Adrenal gland (tissue), 19 donors: ENCODE measurements at places on chromosomes 1 and 21. TPM values are rescaled to one million over a fixed set of nuclear protein-coding genes. Genes with fewer than 3 reads are reported as not detected.

The OLFML2B gene
- polyA plus RNA-seq, result 7.2 TPM

The PCSK9 gene
- 0.10 TPM for polyA plus RNA-seq

The SERPINC1 gene
- not detected for polyA plus RNA-seq

The PGBD5 gene
- 1.5 TPM for polyA plus RNA-seq

The MLLT11 gene
- 4.3 TPM for polyA plus RNA-seq

The LRRC71 gene
- 0.20 TPM for polyA plus RNA-seq

DNA sequence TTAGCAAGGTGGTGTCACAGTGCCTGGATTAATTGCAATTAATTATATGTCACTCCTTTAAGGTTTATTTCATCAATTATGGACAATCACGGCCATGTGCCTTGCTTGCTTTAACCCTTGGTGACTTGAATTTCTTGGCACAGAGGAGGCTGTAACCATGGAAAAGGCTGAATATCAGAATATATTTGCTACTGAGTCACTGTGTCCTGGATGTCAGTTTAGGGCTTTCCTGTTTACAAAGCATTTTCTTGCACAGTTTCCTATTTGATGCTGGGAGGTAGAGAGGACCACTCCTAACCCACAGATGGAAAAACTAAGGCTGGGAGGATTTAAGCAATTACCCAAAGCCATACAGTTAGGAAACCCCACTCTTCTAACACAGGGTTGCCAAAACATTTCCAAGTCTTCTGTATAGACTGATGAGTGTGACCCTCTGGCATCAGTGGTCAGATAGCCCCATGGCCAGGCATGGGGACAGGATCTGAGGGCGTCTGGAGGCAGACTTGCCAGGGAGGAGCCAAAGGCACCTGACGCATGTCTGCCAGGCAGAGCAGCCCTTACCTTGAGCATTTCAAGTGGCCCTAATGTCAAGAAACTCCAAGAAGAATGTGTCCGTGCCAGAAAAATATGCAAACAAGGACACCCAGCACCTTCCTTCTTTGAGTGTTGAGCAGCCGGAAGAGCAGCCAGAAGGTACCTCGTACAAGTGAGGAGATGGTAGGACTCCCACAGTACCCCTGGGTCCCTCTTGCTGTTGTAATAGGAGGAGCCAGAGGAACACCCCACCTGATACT lies 34.4 kb downstream of the KCNN3 start:
- no peak for DNase-seq

GRCh38 chr1:174447866-174448530 lies at the start of gene GPR52:
Gene GPR52 (plus strand): TSS chr1:174447964. CDS start chr1:174448112, 148 bp downstream.
- no peak for DNase-seq

- DNase-seq, result no peak
Measured at GRCh38 chr1:31811605-31812004, 4.2 kb downstream of the SPOCD1 start.

DNA sequence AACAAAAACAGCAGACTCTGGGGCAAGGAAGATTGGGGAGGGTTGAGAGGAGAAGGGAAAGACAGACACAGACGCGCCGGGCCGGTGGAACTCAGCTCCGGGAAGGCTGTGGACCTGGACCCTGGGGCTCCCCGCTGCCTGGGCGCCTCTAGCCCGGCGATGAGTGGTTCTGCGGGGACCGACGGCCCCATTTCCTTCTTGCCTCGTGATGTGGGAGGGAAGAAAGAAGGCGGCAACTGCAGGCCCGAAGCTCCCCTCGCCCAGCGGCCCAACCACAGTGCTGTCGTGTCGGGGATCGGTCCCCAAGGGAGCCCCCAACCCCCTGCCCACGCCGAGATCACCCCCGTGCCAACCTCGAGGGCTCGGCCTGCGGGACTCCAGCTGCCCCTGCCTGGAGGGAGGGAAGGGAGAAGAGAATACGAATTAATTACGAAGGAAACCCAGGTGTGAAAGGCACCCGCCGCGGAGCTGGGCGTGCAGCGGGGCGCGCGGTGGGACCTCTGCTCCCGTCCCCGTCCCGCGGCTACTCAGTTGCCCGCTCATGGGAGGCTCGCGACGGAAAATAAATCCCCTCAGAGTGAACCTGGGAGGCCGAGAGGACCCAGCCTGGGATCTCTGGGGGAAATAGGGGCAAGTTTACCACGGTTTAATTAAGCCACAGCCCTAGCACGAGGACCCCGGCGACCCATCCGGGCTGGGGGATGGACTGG lies 7.4 kb downstream of the FOXD3 start:
- DNase-seq, result no peak

GRCh38 chr1:26950602-26951001 lies 9.7 kb downstream of the KDF1 start:
- DNase-seq, result no peak

DNA sequence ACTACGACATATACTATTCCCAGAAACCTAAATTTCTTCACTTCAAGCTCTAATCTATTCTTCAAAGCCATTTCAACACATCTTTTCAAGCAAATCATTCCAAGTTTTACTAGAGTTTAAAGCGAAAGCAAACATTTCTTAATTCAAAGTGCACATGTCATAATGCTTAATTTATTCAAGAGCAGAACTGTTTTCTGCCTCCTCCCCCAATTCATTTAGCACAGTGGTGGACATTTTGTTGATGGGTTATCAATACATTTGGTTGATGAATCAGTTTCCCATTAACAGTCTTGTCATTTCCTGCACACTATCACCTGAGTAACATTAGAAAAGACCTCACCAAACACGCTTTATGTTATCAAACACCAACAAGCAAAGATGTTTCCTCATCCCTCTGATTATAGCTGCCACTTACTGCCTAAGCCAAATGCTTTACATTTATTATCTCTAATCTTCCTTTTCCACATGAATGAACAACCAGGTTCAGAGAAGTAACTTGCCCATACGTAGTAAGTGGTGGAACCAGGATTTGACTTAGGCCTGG lies 2.0 kb downstream of the SRSF4 start:
- no peak for DNase-seq

- DNase-seq, result peak; percentile 92
Measured at GRCh38 chr1:167797015-167797414, 75.2 kb downstream of the MPZL1 start.

- peak; percentile 47 for DNase-seq
Measured at GRCh38 chr1:28156821-28157220, 19.7 kb downstream of the PTAFR start.

DNA sequence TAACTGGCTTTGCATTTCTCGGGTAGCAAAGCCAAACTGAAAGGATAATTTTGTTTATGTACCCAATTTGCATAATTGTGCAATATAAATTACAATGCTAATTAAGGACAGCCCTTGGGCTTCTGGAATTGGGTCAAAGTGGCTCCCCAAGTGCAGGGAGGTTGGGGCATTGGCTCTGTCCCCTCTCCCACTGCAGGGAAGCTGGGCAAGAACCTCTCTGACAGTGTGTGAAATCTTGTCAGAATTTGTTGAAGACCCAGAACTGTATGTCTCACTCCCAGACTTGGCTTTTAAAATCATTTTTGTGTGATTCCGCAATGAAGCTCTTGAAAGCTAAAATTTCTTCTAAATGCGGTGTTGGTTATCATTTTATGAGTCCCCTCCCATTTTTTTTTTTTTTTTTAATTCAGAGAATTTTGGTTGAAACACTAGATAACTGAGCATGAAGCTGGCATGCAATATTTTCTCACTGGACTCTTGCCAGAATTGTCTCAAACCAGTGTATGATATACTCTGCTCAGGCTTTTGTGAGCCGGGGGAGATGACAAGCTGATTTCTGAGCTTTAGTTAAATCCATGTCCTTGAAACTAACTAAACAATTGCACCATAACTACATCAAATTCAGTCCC lies 878.9 kb upstream of the CXADR start:
- DNase-seq, result no peak

DNA sequence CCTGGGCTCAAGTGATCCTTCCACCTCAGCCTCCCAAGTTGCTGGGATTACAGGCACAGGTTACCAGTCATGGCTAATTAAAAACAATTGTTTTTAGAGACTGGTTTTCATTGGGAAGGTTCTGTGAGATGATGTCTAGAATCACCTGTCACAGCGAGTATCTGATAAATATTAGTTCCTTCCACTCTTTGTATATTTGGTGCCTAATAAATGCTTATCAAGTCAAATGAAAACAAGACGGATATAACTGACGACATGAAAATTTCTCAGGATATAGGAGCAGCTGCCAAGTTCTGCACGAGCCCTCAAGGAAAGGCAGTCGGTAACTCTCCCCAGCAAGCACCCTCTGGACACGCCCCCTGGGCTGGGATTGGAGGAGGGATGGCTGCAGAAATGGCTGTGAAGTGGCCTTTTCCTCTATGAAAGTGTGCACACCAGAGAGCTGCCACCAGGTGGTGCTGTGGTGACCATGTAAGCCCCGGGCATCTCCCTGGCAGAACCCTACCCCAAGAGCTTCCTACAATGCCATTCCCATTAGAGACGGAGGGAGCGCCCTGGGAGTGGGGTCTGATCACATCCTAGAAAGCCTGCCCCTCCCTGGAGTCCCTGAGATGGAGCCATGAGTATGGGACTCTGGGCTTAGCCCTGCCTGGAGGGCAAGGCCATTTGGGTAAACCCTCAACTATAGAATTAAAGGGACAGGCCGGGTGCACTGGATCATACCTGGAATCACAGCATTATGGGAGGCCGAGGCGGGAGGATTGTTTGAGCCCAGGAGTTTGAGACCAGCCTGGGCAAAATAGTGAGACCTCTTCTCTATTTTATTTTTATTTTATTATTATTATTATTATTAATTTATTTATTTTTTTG lies 50.9 kb downstream of the HTR6 start:
- DNase-seq, result peak; percentile 95

DNA sequence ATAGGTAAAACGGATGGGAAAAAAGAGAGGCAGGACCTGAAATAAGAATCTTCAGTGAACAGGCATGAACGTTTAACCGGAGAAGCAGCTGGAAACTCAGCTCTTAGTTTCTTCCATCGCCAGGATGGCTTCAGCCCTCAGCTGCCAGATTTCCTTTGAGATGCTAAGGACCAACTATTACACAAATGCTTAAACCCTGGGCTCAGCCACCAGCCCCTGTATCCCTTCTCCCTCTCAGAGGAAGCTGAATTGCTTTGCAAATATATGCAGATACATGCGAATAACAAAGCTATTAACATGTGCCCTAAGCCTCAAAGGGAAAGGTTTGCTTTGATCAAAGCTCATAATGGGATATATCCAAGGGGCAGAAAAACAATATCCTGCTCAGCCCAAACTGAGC lies 515.1 kb downstream of the OMA1 start:
- no peak for DNase-seq
